ENCODE measurements at places on chromosomes 2 and 18.

DNA sequence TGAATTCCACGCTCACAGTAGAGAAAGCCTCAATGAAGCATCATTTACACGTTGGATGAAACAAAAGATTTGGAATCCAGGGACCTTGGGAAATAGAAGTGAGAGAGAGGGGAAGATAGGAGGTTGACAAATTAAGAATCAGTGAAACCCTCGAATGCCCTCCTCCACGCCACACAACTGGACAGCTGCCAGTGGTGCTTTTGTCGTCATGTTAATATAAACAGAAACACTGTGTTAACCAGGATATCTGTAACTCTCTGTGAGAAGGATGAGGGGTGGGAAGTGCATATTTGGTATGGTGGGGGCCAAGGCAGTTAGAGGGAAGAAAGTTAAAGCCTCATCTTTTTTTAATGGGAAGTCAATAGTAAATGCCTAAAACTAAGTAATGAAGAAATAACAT is 108.7 kb downstream of the GFPT1 start:
- DNase-seq: no peak

DNA sequence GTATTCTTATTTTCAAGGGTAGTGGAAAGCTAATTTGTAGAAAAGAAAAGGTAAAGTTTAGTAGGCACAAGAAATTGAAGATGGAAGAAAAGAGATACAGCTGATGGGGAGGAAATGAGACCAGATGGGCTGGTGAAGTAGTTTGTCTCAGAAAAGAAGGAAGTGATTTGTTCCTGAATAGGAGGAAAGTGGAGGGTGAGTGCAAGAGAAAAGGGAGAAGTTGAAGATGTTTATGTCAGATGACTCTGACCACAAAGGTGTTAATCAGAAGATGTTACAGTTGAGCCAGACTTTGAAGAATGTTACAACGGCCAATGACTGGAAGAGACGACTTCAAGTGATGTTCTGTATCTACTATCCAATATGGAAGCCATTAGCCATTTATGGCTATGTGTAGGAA is 21.2 kb downstream of the ZSCAN30 start:
- DNase-seq: peak; percentile 20

DNA sequence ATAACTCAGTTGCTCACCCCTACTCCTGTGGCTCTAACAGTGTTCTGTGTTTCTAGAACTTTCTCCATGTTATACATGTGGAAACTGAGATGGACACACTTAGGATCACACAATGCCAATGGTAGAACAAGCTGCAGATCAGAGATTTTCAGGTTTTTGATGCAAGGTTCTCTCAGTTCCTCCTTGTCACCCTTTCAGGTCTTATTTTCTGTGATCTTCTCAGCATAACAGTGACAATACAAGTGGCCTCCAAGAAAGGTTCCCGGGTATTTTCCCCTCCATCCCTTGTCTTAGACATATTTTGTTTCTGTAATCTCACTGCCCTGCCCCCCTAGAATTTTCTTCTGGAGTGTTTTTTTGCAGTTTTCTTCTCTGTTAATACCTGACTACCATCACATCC is 6.2 kb upstream of the MGAT5 start:
- DNase-seq: no peak

GRCh38 chr18:41989508-41989907 is 34.5 kb downstream of the PIK3C3 start:
- DNase-seq: no peak

DNA sequence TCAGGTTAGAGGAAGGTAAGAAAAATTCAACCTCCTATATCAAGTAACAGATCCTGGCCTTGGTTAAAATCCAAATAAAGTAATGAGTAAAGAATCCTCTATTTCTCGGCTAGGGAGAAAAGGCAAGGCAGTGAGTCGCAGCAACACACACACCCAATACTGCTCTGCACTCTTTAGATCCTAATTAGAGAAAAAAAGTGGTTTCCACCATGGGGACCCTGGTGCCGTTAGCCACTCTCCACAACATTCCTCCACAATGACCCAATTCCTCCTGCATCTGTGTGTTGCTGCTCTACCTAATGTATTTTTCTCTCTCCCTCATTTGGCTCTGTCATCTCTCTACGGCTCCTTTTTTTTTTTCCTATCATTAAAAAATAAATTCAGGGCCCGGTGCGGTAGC is 462.7 kb downstream of the METTL4 start:
- DNase-seq: no peak

DNA sequence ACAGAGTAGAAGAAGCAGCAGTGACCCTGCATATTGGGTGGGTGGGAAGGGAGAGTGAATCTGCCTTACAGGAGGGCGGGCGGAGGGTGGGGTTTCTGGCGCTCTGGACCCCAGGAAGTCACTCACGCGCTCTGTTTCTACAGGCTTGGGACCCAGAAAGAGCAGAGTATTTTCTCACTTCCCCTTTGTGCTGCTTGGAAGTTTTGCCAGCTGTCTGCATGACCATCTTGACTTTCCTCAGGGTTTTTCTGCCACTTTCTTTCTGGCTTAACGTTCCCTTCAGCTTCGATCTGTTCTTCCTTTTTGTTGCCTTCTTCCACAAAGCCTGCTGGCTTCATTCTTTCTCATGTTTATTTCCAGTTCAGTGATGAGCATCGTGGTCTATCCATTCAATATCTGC is 383.1 kb downstream of the GALR1 start:
- no peak for DNase-seq

GRCh38 chr2:238811759-238812158 is 36.1 kb upstream of the TWIST2 start:
- DNase-seq: no peak

- no peak for DNase-seq
Observed at GRCh38 chr2:238444242-238444641, 17.5 kb downstream of the ASB1 start.

GRCh38 chr2:2662037-2662846 is 331.2 kb upstream of the MYT1L start:
- DNase-seq: no peak

DNA sequence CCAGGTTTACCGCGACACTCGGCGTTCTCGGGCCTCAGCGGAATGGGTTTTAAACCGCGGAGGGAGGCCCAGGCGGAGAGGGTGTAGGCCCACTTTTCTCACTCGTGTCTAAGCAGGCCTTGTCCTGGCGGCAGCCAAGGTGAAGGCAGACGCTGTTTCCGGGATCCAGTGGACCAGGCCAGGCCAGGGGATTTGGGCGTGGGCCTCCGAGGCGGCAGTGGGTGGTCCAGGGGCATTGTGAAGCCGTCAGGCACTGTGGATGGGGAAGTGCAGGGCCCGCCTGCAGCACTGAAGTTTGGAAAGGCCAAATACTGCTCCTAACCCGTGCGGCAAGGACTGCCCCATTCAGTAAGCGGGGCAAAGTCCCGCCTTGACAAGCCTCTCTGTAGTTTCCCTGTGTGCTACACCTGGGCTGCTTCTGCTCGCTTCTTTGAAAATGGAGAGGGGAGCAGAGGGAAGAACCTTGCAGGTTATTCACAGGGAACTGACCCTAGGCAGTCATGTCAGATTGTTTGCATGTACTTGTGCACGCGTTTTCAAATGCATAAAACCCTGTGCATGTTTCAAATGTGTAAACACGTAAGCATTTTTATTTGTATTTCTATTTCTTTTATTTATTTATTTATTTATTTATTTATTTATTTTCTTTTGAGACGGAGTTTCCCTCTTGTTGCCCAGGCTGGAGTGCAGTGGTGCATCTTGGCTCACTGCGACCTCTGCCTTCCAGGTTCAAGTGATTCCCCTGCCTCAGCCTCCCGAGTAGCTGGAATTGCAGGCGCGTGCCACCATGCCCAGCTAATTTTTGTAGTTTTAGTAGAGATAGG is 7.5 kb upstream of the DLX2 start:
- no peak for DNase-seq

GRCh38 chr2:64472881-64473280 is 18.9 kb downstream of the LGALSL start:
- DNase-seq: no peak

DNA sequence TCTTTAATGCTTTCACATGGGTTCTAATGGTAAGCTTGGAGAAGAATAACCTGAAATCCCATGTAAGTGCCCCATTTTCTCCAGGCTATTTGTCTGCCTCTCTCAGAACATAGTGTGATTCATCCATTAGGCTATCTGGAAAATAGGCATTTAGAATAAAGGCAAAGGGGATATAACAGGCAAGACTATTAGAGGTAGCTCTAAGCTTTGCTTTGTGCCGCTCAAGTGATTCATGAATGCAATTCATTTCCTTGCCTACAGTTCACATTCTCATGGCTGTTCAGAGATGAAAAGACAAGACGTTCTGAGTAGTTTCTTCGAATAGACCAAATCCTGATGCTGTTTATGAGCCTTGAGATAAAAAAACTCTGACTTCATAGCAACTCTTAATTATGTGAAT is 101.7 kb downstream of the ANKRD44 start:
- no peak for DNase-seq

DNA sequence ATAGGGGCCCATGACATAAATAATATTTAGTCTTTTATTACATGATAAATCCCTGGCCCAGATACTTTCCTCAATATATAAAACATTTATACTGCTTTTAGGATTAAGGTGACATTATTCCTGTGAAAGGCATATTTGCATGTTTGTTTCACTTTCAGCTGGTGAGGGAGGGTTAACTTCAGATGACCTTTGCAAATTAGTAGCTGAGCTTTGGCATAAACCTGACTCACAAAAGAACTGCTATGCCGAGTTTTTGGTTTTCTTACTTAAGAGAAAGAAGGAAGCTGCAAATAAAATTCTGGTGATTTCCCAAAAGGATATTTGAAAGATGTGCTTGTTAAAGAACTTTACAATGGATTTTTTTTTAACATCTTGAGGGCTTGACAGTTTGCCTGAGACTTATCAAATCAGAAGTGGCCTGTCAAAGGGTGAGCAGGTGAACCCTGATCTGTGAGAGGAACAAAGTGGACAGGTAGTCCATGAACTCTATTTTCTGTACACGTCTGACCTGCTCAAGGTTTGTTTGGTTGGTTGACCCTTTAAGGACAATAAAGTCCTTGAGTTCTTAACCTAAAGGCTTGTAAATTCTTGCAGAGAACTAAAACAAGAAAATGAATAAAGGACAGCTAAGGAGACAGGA is 93.5 kb downstream of the FAM124B start:
- DNase-seq: no peak

GRCh38 chr2:69157441-69157840 is 144.5 kb downstream of the ANTXR1 start:
- no peak for DNase-seq

DNA sequence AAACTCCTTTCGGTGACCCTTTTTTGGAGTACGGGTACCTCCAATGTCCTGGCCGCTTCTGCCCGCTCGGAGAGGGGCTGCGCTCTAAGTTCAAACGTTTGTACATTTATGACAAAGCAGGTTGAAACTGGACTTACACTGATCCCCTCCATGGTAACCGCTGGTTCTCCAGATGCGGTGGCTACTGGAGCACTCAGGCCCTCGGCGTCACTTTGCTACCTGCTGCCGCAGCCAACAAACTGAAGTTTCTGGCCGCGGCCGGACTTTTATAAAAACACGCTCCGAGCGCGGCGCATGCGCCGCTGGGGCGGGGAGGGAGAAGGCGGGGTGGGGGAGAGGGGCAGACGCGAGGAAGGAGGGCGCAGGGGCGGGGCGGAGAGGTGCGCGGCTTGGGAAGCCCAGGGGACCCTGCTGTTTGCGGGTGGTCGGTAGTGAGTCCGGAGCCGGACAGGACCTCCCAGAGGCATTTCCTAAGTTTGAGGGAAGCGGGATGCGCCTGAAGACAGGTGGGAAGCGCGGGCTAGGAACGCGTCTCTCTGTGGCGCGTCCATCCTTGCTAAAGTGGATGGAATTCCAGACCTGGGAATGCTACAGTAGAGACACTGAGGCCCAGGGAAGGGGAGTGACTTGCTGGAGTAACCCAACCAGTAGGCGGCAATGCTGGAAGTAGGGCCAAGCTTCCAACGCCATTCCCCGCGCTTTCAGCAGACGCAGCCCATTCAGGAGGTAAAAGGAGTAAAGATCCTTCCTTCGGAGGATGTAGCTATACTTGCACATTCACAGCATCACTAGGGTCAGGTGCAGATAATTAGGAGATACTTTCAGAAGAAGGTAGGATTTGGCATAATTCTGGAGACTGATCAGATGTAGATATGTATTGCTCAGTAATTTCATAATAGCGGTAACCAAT is at the start of gene CXCR4:
TSS of gene CXCR4 (minus strand) at position 241 of the 910 bp plus-strand sequence. CDS start at position 152, 89 bp downstream.
- DNase-seq: peak; percentile 78

DNA sequence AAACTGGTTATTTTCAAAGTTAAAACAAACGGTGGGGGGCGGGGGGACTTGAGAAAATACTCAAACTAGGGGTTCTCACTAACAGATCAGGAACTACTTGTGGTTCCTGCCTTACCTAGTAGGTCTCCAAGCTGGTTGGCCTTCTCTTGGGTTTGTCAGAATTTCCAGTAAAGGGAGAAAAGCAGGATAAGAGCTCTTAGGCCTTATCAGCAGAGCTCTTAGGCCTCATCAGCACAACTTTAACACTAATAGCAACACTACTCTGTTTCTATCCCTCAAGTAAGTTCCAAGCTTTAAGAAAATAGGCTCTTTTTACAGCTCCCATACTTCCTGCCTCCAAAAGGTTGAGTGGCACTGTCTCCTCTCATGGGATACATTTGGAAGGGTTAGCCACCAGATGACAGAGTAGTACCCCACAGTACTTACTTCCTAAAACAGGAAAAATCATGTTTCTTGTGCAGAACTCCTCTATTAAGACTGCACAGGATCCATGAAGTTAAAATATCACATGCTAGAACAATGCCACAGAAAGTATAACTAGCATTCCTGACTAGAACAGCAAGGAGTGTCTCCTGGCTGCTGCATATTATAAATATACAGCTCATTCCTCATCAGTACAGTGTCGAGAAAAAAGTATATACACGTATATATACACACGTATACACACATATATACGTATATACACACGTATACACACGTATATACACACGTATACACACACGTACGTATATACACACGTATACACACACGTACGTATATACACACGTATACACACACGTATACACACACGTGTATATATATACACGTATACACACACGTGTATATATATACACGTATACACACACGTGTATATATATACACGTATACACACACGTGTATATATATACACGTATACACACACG is 6.1 kb downstream of the FBXO11 start:
- DNase-seq: peak; percentile 52

DNA sequence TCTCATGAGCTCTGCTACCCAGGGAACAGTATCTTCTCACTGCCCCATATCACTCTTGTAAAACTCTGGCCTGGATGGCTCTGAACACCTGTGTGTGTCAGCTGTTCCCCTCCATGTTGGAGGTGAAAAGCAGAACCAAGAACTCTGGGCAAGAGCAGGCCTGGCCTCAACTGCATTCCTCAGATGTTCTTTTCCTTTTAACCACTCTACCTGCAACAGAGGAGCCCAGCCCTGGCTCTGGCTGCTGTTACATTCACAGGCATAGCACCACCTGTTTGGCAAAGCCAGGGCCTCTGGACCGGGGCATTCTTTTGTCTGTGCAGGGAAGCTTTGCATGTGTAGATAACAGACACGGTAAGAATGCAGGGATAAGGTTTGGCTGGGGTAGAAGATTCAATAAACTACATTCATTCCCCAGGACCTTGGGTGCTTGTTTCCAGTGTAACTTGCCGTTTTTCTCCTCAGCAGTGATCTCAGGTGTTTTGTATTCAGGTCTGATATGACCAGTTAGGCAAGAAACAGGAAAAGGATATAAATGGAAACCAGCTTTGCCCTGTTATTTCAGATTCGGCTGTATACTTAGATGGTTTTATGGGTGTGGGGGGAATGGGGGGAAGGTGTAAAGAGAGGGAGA is 95.1 kb downstream of the SPTBN1 start:
- no peak for DNase-seq

- DNase-seq: no peak
Observed at GRCh38 chr18:54013452-54013851, 211.0 kb downstream of the MBD2 start.

- DNase-seq: no peak
Observed at GRCh38 chr18:69658685-69659084, 258.0 kb downstream of the DOK6 start.

- DNase-seq: no peak
Observed at GRCh38 chr2:175576270-175576669, 394.8 kb upstream of the ATP5MC3 start.
